ENCODE measurements at places on chromosomes 4 and X.

DNA sequence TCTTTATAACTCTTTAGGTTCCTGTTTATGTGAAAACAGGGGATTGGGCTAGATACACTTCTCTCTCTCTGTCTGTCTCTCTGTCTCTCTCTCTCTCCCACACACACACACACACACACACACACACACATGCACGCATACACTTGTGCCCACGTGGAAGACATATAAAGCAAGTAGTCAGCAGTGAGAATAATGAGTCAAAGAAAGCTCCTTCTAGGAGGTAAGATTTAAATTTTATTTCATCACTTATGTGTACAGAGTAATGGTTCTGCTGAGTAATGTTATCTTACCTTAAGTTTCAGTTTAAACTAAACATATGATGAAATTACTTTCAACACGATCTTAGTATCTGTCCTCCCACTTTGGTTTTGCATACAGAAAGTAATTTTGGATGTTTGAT lies 243.0 kb upstream of the TEX13A start:
- no peak for DNase-seq

GRCh38 chr4:89158884-89159503 lies 47.7 kb downstream of the TIGD2 start:
- DNase-seq = no peak

- peak; percentile 57 for DNase-seq
Measured at GRCh38 chr4:75916091-75916661, 13.9 kb upstream of the PPEF2 start.

DNA sequence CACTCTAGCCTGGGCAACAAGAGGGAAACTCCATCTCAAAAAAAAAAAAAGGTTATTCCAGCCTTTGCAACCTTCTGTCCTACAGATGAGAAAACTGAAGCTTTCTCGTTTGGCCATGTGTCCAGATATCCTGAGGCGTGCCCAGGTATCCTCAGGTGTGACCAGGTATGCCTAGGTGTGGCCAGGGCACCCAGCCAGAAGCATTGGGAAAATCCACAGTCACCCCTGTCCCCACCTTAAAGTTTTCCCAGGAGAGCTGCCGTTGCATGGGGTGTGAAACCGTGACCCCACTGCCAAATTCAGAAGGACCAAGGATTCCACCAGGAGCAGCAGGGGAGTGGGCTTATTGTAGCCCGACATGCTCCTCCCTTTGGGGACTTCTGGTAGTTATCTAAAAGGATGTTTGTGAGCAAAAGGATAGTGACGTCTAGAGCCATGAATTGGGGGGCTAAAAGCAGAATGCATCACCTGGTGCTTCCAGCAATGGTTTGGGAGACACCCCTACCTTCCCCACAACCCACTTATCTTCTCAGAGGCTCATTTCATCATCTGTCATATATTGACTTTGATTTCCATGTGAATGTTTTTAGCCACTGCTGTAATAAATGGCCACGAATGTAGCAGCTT lies 4.0 kb upstream of the DHRSX start:
- no peak for DNase-seq

DNA sequence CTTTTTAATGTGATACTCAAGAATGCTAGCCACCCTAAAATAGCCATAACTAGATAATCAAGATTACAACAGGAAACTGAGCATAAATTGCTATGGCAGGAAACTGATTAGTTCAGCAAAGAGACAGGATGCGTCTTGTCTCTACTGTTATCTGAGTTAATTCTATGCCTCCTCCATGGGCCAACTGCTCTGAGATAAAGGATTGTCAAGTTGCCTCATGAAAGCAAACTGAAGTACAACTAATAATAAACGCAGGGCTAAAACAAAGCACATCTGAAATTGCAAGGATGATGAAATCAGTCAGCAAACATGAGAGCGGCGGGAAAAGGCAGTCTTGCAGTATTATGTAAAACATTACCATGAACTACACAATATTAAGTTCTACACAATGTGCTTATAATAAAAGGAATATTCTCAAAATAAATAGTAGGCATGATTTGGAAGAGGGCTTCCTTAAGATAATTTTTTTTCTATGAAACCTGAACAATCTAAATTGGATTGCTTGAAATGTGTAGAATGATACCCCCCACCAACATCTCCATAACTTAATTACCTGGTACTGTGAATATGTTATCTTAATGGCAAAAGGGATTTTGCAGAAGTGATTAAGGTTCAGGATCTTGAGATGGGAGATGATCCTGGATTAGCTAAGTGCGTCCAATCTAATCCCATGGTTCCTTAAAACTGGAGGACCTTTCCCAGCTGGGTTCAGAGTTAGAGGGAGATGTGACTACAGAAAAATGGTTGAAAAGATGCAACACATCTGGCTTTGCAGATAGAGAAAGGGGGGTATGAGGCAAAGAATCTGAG lies 65.9 kb downstream of the ANTXR2 start:
- peak; percentile 11 for DNase-seq

DNA sequence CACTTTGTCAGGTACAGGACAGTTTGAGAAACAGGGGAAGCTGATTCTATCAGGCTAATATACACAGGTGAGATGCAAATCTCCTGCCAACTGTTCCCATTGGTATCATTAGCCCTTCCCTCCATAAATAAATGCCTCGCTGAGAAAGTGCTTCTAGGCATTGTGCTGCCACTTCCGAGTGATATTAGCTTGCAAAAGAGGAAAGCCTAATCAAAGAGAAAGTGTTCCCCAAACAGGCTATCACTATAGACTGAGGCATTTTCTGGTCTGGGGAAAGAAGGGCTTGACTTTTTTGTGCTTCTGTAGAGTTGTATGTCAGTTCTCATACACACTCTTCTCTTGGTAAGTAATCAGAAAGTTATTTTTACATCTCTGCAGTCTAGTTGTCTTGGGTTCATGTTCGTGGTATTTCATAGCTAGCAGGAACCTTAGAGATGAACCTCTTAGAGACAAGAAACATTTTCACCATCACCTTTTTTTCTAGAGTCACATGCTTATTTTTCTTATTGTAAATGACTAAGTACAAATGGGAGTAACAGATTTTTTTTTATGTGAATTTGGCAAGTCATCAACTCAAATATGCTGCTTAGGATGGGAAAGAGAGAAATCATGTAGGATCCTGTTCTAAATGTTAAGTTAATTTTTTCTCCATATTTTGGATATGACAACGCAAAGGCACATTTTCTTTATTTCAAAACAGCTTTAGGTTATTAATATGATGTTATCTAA lies 1009.8 kb downstream of the ADGRL3 start:
- no peak for DNase-seq

DNA sequence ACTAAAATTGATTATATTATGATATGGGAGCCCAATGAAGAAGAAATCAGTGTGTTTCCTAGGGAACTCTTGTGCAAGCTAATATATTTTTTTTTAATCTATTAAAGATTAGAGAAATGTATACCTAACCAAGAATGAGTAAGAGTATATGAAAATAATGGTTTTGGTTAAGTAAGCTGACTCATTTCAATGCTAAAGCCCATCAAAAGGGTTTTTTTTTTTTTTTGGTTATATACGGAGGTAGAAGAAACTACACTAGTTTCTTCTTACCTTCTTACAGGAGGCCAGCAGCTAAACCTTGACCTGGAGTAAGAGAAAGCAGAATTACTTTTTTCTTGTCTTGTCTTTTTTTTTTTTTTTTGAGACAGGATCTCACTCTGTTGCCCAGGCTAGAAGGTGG lies 27.5 kb downstream of the RUFY3 start:
- DNase-seq = no peak

DNA sequence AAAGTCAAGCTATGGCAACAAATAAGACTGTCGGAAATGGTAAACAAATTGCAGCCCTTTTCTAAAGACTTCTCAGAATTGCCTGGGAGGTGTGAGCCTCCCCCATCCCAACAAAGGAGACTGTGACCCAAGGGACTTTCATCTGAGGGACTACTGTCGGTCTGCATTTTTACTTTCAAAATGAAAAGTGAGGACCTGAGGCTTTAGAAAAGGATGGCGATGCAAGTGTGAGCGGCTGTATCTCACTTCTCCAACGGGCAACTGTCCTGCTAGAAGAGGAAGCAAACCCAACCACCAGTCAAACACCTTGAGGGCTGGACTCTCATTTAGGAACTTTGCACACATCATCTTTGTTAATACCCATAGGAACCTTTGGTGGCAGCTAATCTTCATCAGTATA lies 62.6 kb upstream of the CLNK start:
- DNase-seq = no peak

GRCh38 chr4:26242451-26242850 lies 78.4 kb upstream of the RBPJ start:
- DNase-seq = no peak

DNA sequence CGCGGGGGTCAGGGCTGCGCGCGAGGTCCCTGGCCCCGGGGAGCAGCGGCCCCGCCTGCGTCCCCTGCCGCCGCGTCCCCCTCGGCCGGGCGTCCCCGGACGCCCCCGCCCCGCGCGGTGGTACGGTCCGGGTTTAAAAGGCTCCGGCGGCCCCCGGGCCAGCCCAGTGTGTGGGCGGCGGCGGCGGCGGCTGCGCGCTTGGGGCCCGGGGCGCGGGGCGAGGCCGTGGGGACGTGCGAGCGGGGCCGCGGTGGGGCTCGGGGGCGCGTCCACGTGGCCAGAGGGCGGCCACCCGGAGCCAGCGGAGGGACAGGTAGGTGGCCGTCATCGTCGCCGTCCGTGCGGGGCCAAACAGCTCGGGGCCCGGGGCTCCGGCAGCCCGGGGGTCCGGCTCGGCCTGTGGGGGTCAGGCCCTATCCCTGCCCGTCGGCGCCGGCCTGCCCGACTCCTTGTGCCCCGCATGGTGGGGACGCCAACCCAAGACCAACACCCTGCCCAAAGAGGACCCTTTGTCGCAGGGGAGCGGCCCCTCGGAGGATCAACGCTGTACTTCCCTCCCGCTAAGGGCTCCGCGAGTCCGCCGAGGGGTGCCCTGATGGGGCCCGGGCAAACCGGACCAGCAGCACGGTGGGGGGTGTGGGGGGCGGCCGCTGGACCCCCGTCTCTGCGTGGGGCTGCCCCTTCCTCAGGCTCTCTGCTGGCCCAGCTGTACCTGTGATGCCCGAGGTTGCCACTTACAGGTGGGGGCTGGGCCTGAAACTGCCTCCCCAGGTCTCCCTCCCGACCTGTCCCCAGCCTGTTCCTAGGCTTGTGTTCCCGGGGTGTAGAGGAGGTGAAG lies at the start of gene PLXNA3:
Gene PLXNA3 (plus strand): TSS at position 166 of the 838 bp plus-strand sequence. CDS start 1,903 bp downstream, outside the sequence.
- DNase-seq = no peak

- DNase-seq = no peak
Measured at GRCh38 chr4:64407000-64407399, 2.2 kb downstream of the TECRL start.

DNA sequence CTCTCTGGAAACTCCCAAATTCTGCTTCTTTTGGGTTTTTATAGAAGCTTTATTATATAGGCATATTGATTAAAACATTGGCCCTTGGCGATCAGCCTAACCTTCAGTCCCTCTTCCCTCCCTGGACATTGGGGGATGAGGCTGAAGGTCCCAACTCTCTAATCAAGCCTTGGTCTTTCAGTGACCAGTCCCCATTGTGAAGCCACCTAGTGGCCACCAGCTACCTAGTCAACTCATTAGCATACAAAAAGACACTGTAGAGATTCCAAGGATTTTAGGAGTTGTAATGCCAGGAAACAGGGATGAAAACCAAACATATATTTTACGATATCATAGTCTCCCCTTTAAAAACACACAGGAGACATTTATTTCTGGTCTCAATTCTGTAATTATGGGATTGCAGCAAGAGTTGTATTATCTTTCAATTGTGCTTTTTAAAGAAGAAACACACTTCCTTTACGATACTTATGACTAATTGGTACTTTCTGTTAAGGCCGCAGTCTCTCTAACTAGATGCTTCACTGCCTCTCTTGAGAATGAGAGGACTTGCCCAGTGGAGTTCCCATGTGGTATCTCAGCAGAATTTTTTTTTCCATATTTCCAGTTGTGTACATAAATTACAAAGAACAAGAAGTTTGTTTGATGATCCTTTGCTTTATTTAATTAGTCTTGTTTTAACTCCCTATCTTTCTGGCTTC lies 58.2 kb downstream of the WDR17 start:
- no peak for DNase-seq

DNA sequence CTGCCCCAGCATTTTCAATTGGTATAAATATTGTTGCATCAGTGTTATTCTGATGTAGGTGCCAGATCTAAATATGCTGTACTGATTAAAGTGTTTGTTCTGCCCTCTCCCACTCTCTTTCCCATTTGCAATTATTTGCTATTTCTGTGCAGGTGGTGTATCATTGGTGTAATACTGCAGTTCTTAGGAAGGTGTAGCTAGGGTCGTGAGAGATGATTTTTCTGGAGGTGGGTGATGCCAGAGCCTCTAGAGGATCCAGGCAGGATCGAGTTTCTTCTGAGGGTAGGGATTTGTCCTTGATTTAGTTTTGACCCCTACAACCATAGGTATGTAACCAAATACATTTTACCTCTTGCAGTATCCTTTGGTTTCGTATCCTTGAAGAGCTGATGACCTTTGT lies 1.9 kb downstream of the SMAD1 start:
- no peak for DNase-seq

- no peak for DNase-seq
Measured at GRCh38 chr4:143329985-143330384, 6.7 kb upstream of the GAB1 start.

DNA sequence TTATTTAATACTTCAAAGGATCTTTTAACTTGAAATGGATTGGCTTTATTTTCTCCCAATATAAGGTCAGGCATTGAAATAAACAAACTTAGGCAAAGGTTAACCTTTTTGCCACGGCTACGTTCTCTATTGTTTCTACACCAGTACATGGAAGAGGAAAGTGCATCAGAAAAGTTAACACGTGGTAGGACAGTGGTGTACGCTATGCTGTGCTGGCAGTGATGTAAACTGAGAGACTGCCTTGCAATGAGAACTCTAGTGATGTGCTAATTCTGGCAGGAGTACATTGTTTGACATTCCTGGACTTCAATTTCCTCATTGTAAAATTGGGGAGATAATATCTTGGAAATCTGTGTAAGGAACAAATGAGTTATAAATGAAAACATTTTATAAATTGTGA lies 208.2 kb downstream of the TMA16 start:
- no peak for DNase-seq

DNA sequence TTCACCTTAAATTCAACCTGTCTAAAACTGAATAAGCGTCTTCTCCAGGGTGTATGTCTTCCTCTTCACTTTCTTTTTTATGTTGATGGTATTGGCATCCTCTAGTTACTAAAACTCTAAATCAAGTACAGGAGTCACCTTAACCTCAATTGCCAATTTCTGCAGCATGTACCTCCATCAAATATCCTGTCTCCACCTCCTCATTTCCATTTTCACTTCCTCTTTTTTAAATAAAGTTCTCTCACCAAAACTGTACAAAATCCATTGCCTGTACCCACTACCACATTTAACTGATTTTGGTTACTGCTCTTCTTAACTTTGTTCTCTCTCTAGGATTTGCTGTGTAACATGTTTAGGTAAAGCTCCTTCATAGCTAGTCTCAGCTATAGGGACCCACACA lies 9.2 kb upstream of the NPFFR2 start:
- no peak for DNase-seq

Data from AG04450 (cell line).